Right cardiac atrium (tissue), 5 donors: ENCODE measurements at places on chromosomes 1 and 21. TPM values are rescaled to one million over a fixed set of nuclear protein-coding genes. Genes with fewer than 3 reads are reported as not detected.

DNA sequence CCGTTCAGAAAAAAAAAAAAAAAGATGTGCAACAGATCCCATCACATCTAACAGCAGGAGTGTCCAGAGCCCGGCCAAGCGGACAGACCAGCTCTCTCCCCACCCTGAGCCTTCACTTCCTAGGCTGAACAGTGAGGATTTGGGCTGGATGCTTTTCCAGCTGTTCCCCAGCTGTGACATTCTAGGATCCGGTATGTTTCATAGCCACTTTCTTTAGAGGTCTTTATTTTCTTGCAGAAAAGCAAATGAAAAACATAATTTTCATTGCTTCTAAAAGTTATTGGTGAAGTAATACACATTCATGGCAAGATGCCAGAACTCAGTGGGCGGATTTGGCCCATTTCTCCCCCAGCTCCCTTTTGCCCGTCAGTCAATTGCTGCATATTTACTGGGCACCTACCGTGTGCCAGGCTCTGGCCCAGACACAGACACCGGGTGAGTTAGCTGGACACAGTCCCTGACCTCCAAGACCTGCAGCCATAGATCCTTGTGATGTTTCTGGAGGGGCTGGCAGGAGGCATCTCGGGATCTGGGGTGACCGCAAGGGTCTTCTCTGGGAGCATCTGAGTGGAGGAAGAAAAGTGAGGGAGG, 213.7 kb upstream of the VAMP3 start:
- peak; percentile 44 for DNase-seq

GRCh38 chr1:63892632-63893395, 119.0 kb downstream of the ROR1 start:
- DNase-seq = no peak

GRCh38 chr1:205515781-205516253, 11.3 kb downstream of the CDK18 start:
- DNase-seq = no peak

- DNase-seq = no peak
These were observed 54.4 kb upstream of the JAK1 start for GRCh38 chr1:65020774-65021173.

- no peak for DNase-seq
These were observed 55.2 kb upstream of the LGALS8 start for GRCh38 chr1:236468625-236469024.

GRCh38 chr1:38246955-38247952, 200.7 kb upstream of the POU3F1 start:
- DNase-seq = no peak

Gene KRTAP10-9
- total RNA-seq = not detected

Gene FCRLB
- total RNA-seq = 0.28 TPM

DNA sequence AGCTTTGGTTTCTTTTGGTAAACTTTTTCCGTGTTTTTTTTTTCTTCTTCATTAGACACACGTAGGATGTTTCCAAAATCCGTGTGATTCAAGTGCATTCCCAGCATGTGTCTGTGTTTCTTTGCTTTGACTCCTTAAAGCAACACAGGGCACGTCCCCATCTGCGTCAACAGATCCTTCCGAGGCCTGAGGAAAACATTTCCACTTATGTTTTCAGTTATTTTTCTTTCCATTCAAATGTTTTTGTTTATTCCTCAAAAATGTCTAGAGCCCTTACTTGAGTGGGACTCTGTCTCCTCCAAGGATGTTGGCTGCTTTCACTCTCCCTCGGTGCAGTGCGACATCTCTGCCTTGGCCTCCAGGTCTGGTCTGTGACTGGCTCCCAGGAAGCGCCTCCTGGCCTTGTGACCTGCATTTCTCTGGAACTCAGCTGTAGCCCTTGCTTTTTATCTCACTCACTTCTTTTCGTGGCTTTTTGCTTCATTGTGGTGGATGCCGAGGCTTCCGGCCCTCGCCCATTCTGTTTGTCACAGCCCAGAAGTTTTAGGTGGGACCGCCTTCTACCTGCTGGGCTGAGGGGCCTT, 31.3 kb upstream of the SLC19A1 start:
- no peak for DNase-seq

GRCh38 chr1:45359882-45360513, 19.8 kb upstream of the MUTYH start:
- peak; percentile 63 for DNase-seq

Gene ID3
- 225 TPM for total RNA-seq

- DNase-seq = no peak
These were observed 105.2 kb downstream of the ACBD6 start for GRCh38 chr1:180397175-180397574.

GRCh38 chr1:34312359-34312758, 135.7 kb downstream of the C1orf94 start:
- no peak for DNase-seq

DNA sequence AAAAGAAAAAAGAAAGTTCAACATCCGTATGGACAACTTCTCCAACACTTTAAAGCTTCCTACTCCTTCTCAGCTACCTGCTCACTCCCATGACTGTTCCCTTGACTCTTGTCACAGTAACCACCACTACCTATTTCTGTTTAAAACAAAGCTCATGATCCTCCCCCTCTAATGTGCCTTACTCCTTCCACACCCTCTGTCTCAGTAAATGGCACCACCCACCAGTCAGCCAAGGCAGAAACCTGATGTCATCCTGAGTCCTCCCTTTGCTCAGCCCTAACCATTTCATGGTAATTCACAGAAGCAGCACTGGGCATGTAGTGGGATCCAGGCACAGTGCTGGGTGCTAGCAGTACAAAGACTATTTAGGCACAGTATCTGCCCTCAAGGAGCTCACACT, 63.0 kb upstream of the PPM1J start:
- DNase-seq = no peak

- no peak for DNase-seq
These were observed 53.0 kb downstream of the OLFML2B start for GRCh38 chr1:161970633-161971032.

- no peak for DNase-seq
These were observed 181.3 kb upstream of the SPAG17 start for GRCh38 chr1:118366286-118366685.

DNA sequence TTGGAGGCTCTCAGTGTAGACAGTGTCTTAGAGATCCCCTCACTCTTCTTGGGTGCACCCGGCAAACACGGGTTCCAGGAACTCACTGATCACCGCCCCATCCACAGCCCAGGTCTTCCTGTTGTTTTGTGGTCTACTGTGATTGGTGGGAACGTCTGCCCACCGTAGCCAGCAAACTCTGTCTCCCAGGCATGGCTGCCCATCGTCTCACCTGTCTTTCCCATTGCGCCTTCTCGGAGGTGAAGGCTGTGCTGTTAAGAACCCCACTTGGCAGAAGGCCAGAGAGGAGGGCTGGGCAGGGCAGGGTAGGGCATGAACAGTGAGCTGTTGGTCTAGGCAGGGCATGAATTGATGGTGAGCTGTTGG, 14.1 kb upstream of the KCNA2 start:
- no peak for DNase-seq

DNA sequence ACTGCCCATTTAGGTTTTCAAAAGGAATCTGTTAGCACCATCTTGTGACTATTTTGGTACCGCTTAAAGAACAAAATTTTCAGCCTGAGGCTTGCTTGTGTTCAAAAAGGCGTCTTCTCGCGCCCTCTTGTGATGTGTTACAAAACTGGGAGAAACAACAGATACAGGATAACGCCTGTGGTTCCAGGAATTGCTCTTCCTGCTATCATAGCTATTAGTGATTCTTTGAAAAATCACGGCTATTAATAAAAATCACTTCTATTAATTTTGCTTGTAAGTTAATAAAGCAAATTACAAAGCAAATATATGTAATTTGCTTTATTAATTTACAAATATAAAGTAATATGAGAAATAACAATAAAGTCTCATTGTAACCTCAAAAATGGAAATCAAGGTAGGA, 82.2 kb upstream of the ABCD3 start:
- DNase-seq = peak; percentile 69

DNA sequence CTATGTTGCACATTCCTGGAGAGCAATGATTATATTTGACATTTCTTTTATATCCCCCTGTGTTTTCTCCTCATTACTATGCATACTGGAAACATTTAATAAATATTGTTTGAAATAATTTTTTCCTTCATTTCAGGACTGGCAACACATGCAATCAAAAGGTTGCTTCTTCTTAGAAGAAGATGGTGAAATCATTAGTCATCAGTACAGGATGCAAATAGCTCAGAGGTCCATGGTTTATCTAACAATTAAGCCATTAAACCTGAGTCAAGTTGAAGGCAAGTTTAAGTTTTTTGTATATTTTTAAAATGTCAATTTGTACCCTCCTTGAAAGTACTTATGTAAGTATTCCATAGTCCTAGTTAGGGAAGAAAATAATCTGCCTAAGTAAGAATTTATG, 22.5 kb downstream of the EFCAB7 start:
- no peak for DNase-seq

Gene GBP2
- total RNA-seq = 15.2 TPM

DNA sequence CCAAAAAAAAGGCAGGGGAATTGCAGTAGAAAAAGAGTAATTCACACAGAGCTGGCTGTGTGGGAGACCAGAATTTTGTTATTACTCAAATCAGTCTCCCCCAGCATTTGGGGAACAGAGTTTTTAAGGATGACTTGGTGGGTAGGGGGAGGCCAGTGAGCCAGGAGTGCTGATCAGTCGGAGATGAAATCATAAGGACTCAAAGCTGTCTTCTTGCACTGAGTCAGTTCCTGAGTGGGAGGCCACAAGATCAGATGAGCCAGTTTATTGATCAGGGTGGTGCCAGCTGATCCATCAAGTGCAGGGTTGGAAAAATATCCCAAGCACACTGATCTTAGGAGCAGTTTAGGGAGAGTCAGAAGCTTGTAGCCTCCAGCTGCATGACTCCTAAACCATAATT, 23.7 kb upstream of the EDARADD start:
- no peak for DNase-seq

DNA sequence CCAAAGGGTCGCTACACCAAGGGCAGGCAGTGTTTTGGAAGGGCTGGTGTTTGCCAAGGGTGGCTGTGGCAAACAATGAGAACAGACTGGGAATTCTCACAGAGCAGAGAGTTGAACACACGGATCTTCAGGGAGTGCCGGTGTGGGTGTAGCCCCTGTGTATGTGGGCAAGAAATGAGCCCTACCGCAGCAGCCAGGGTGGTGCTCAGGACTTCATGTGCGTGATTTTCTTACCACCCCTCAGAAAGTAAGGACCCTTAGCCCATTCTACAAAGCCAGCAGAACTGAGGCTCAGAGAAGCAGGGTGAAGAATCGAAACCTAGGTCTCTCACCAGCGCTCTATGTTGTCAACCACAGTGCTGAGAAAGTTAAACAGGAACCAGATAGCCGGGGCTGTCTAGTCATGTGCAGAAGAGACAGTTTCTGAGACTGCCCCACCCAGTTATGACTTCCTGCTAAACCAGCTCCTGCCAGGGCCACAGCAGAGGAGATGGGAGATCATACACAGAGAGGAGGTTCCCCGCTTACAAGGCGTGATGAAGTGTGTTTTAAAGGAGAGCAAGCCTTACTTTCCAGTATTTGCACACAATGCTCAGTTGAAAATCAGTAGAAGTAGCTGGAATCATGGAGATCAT, 21.9 kb upstream of the MORC3 start:
- peak; percentile 57 for DNase-seq

Gene SH3D21
- 4.2 TPM for total RNA-seq

Gene S100A12
- total RNA-seq = 2.6 TPM

Gene TCHHL1
- not detected for total RNA-seq

DNA sequence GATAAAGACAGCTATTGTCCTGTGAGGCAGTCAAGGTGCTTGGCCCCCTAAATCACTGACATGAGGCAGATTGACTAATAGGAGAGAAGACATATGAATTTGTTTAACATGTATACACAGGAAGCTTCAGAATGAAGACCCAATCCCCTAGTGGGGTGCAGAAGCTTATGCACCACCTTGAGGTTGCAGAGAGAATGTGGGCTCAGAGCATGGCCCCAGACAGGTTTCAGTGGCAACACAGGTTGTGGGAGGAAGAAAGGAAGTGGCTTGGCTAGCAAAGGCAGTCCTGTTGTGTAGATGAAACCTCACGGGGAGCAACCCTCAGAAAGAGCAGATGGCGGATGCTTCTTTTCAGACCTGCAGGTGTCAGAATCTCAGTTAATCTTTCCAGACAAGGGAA, 37.0 kb upstream of the PARP1 start:
- DNase-seq = no peak

Gene PRAMEF33
- total RNA-seq = not detected

GRCh38 chr1:56977910-56978309, 12.1 kb upstream of the C8B start:
- no peak for DNase-seq
